ENCODE measurements at places on chromosomes 7 and 10. TPM values are rescaled to one million over a fixed set of nuclear protein-coding genes. Genes with fewer than 3 reads are reported as not detected.

DNA sequence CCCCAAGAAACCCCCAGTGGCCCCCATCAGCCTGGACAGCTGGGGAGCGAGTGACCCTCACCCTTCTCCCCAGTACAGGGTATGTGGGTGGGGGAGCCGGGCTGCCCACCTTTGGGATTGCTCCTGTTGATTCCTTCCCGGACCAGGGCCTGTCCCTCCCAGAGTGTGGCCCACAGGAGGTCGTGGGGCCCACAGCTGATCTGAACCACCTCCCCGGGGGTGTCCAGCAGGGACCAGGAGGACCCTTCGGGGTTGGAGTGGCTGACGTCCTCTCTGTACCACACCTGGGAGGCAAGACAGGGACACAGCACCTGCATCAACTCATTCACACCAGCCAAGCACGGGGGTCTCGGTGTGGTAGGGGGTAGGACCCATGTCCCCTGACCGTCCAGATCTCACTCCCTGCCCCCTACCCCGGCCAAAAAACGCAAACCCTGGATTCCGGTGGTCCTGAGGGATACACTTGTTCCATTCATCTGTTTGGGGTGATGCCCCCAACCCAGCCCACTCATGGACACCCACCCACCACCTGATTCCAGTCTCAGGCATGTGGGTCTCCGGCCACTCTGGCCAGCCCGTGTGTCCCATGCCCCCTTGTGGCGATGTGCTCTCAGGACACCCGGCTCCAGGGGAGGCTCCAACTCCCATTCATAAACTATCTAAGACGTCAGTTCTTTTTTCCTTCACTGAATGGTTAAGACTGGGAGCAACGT lies 10.9 kb downstream of the TECPR1 start:
- no peak for DNase-seq

GPR85 gene
- 272 TPM for total RNA-seq

GRCh38 chr7:2928613-2929311 lies 84.7 kb upstream of the GNA12 start:
- no peak for DNase-seq

GIMAP4 gene
- 11.4 TPM for total RNA-seq

DNA sequence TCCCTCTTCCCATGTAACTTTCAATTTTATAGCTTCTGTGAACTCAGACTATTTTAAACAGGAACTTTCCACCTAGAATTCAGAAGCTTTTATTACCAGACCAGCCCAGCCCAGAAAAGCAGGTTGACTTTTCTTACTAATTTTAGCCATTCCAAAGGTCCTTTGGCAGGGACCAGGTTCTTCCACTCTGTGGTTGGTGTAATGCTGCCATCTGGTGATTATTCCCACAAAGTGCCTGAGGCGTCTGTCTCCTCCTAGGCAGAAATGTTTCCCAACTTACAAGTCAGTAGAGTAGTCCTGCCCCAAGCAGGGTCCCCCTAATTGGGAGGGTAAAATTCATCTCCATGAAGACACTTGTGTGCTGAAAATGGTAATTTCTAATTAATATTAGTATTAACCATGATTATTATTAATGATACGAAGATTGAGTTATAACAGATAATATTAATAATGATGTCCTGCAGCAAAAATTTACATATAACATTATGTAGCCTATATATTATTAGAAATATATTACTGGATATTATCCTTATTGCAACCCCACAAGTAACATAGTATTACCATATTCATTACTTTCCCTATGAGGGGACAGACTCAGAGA lies 53.0 kb upstream of the PPP1R17 start:
- DNase-seq: peak; percentile 24

DNA sequence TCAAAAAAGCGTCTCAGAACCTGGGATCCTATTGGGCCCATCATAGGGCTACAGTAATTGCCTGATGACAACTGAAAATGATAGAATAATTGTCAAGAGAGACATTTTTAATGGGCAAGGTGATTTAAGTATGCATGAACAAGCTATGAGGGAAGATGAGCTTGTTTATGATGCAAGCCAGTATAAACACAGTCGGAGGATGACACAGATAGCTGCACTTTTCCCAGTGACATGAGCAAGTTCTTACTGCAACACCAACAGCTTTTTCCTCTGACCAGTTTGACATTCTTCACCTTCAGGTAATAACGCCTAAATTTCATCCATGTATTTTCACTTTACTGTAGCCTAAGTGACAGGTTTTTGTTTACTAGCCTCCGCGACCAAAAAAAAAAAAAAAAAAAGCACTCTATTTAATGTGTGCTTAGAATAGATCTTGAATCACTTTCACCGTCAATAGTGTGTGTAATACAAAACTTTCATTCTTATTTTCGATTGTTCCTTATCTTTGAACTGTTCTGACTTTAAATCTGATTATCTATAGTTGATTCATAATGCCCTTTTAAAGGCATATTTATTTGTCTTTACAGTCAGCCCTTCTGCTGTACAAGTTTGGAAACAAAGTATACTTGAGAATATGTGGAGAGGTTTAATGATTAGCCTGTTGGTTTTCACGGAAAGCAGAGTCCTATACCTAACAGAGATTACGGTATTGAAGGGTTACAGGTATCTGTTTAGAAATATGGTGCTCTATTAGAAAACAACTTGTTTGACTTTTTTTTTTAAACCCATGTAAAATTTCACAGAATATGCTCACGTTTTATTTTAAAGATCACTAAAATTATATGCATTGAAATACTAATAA lies 1.7 kb downstream of the FOXP2 start:
- DNase-seq: no peak

DNA sequence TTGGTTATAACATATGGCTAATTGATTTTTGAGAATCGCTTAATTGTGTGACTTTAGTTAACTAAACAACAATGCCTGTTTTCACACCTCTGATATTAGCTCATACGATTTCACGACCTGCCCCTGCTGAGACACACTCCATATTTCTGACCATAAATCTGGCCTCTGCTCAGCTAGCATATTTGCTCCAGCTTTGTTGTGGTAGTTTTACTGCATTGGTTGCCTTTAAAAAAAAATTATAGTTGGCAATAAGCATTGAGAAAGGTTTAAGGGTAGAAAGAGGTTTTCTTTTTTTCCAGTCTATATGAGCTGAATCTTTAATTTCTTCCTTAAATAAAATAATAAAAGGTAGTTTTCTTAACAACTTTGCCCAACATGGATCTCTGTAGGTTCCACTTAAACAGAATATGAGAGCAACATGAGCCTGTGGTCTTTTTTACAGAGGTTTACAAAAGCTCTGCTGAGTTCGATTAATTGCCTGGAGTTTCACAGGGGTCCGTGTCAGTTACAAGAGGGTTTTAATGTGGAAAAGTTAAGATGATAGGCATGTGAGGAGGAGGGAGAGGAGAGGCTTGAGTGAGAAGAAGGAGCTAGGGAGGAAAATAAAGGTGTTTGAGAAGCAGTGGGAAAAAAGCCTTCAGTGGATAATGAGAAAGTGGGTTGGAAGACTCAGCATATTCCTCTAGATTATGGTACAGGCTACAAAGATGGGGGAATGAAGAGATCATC lies 318.2 kb downstream of the CXCL12 start:
- no peak for DNase-seq

DNA sequence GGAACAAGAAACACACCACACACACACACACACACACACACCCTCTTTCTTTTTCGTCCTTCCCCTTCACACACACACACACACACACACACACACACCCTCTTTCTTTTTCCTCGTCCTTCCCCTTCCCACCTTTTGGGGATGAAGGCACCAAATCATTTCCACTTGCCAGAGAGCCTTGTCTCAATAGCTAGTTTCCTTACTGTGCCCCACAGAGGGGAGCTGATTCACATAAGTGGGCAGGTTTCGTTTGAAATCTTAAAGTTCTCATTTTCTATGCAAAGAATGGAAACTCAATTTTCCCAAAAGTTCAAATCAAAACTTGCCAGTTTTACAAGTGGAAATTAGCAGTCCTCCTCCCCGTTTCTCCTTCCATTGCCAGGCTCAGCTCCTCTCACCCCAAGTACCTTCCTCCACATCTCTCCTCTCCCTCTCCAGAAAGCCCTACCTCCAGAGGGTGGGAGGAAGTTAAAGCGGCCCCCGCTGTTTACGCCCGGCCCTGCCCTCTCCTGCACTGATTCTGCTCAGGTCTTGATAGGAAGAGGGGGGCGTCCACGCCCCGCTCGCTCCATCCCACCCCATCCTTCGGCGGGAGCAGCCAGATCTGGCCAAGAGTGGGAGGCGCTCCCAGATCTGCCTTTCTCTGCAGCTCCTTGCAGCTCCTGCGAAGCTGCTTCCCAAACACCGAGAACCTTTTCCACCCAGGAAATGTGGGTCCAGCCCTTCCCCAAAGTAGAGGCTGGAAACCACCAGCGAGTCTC lies 1.3 kb downstream of the CTTNBP2 start:
- DNase-seq: peak; percentile 67

DNA sequence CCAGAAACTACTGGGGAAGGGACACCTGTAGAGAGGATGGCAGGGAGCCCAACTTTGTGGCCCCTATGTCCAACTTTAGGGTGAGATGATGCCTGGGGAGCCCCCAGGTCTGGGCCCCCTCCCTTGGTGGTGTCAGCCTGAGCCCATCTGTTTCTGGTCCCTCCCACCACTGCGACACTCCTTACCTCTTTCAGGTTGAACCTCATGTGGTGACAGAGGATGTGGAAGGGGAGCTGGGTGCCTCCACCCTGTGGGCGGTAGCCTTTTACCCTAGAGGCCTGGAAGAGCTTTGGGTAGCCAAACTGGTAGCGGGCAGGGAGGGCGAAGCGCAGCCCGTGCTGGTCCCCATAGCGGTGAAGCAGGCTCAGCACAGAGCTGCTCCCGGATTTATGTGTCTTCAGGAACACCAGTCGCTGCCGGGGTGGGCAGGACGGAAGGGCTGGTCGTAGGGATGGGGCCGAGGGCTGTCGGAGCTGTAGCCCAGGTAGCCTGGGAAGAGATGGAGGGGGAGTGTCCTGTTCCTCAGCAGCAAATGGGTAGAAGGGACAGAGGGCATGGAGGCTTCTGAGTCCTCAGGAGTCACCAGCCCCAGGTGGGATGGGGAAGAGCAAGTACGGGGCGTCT lies 2.0 kb downstream of the GAL3ST4 start:
- DNase-seq: no peak

TEX36 gene
- not detected for total RNA-seq

DNA sequence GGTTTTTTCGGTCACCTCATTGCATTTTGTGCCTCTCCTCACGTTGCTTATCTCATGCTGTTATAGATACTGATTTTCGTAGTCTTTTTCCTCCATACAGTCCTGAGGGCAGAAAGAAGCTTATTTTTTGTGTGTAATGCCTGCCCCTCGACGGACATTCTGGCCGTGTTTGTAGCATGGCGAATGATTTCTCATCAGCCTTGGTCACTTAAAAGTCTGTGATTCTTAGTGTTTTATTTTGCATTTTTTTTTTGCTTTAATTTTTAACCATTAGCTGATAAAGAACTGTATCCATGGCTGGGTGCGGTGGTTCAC lies 469 bp upstream of the NOC3L start:
- DNase-seq: no peak

GRCh38 chr10:2979306-2979705 lies 88.0 kb upstream of the PFKP start:
- no peak for DNase-seq

KLF14 gene
- total RNA-seq: not detected

LIPK gene
- not detected for total RNA-seq

GRCh38 chr10:35641676-35642034 lies 441 bp downstream of the FZD8 start:
- DNase-seq: no peak

DNA sequence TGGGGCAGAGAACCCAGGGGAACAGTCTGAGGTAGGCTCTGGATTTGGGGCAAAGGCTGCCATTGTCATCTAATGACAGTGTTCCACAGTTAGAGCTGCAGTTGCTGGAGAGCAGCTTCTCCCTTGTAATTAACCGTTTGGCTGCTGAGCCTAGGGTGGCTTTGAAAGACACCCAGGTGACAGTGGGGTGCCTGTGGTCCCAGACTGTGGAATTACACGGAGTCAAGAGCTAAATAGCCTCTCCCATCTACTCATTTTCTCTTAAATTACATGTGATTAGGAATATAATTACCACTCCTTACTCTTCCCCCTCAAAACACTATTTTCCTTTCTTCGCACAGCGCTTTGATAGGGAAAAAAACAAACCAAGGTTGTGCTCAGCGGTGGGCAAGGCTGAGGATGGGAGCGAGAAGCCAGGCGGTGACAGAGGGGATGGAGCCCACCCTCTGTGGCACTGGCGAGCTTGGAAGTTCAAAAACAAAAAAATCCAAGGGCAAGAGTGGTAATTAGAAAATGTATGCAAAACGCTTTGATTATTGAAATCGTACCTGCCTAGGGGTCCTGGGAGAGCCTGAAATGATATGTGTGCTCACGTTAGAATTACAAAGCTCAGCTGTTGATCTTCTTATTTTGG lies 44.1 kb downstream of the BAMBI start:
- DNase-seq: no peak

- no peak for DNase-seq
Observed at GRCh38 chr7:73992101-73992562, 35.8 kb upstream of the ELN start.

GRCh38 chr10:14673189-14673861 lies 101.4 kb downstream of the FAM107B start:
- no peak for DNase-seq

DNA sequence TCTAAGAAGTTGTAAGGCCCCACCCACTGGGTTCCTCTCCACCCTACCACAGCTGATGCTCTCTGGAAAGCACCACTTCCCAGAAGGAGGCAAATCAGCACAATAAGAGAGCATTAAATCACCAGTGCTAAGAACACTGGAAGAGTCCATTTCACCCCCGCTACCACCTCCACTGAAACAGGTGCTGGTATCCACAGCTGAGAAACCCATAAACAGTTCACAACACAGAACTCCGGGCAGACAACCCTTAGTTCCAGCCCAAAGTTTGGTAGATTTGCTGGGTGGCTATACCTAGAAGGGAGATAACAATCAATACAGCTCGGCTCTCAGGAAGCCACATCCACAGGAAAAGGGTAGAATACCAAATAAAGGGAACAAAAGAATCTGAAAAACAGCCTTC lies 34.1 kb downstream of the ZNF680 start:
- no peak for DNase-seq

DNA sequence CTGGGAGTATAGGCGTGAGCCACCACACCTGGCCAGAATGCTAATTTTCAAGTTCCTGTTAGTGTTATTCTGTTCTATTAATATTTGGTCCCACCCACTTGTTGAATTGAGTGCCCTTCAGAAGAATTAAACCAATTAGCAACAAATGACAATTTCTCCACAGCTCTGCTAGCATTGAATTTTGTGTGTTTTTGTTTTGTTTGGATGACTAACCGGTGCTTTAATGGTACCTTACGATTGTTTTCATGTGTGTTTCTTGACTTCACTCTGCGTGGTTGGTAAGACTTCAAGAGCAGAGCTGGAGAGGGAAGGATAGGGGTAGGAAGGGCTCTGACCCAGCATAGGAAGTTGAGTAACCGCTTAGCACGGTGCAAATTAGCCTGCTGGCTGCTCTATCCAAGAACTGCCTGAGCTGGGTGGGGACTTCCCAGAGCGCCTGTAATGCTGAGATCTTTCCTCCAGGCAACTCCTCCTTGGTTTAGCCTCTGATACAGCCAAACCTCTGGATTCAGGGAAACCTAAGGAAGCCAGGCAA lies 4.6 kb downstream of the ARPC1B start:
- DNase-seq: no peak

GRCh38 chr10:51092402-51092801 lies 18.1 kb downstream of the PRKG1 start:
- DNase-seq: peak; percentile 8

- DNase-seq: no peak
Observed at GRCh38 chr10:130337696-130338635, 201.8 kb downstream of the GLRX3 start.
